ENCODE measurements at places on chromosomes 5 and 9.

DNA sequence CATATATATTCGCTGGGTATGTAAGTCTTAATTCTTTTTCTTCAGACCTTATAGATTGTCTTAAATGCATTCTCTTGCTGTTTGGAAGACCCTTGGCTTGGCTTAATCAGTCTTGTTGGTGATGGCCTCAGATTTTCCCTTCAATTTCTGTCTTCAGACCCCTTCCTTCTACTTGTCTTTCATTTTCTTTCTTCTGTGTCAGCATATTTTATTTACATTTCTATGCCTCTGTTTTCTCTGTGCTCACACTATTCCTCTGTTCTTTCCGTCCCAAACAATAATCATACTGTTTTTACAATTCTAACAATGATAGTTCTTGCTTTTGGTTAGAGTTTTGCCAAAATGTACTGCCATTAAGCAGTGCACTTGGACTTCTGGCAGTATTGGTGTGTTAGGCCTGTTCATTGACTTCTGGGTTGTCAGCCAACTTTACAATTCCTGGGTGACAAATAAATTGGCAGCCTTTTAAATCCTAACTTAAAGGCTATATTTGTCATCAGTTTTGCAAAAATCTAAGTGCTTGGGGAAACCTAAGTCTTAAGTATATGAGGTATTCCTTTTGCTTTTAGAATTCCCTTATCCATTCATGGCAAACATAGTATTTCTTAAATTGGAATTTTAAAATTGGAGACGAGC, 8.0 kb downstream of the SRFBP1 start:
- no peak for DNase-seq

DNA sequence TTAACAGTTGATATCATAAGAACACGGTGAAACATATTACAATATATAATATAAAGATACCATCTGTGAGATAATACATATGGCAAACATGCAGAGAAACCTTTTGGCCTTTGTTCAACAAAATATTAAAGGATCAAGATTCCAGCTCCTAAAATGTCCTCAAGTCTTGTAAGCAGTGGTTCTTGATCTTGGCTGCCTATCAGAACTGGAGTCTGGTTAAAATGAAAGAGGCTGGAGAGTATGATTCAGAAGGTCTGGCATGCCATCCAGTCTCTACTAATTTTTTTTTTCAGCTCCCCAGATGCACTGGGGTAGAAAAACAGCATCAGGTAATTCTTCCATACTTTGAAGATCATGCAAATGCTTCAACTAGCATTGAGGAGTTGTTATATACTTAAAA, 83.2 kb downstream of the TNC start:
- DNase-seq, result no peak

DNA sequence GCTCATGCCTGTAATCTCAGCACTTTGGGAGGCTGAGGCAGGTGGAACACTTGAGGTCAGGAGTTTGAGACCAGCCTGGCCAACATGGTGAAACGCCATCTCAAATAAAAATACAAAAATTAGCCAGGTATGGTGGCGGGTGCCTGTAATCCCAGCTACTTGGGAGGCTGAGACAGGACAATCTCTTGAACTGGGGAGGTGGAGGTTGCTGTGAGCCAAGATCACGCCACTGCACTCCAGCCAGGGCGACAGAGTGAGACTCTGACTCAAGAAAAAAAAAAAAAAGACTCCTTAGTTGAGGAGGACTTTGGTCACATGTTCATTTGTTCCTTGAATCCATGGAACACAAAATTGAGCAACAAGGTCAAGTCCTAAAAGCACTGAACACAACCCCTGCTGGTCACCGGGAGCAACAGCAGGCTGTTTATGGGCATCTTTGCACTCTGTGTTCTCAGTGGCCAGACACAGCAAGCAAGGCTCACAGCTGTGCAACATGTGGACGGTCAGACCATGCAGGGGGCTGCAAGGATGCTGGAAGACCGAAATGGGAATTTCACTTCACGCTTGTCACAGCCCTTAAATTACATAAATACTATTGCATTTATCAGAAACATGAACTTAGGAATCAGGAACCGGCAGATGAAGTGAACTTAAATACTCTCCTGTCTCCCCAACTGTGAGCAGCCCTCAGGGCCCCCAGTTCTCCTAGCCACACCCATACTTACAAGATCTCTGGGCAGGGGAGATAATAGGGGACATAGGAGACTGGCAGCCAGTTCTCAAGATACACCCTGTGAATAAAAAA, 2.8 kb downstream of the GBGT1 start:
- peak; percentile 26 for DNase-seq

- DNase-seq, result no peak
Observed at GRCh38 chr5:79261897-79262296, 26.0 kb downstream of the JMY start.

DNA sequence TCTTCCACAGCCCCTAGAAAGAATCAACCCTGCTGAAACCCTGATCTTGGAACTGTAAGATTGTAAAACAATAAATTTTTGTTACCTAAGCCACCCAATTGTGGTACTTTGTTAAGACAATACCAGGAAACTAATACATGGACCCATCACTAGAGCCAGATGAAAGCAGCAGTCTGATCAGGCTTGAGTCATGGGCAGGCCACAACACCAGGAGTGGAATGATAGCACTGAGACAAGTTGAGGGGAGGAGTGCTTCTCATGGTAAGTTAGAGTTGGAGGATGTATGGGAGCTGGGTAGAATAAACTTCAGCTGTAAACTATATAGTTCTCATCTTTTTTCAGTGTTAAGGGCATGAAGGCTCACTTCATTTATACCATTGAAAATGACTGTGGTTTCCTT, 164.4 kb upstream of the OR13F1 start:
- no peak for DNase-seq

GRCh38 chr9:75891771-75892215, 1.3 kb downstream of the PCSK5 start:
- DNase-seq, result no peak

DNA sequence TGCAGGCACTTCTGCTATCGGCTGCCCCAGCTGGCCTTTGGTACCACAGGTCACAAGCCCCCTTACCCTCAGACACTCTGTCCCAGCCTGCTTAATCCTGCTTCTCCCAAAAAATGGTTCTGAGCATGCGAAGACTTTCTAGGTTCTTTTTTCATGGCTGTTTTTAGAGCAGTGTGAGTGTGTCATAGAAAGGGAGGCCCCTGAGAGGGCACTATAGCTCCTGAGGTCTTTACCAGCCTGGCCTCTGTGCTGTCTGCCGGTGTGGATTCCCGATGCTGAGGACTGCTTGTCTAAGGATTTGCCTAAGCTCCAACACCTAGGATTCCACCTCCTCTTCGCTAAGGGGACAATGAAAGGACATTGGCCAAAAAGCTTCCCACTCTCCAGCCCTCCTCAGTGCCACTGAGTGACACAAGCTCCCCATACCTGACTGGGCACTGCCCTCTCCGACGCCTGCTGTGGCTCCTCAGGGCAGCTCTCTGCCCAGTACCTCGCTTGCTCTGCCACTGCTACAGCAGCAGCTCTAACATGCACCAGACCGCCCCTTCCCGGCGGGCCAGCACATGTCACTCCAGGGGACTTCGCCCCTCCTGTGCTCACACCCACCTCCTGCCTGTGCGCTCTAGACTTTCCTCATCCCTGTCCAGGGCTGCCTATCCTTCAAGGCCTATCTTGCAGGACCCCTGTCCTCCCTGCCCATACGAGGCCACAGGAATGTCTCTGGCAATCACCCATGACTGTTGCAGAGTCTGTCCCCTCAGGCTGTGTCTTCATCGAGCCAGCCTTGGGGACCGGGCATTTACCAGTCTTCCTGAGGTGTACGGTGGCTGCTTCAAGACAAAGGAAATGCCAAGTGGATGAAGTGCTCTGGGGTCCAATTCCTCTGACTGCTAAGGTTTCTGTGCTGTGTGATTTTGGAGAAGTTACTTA, 21.0 kb downstream of the MACROH2A1 start:
- no peak for DNase-seq

DNA sequence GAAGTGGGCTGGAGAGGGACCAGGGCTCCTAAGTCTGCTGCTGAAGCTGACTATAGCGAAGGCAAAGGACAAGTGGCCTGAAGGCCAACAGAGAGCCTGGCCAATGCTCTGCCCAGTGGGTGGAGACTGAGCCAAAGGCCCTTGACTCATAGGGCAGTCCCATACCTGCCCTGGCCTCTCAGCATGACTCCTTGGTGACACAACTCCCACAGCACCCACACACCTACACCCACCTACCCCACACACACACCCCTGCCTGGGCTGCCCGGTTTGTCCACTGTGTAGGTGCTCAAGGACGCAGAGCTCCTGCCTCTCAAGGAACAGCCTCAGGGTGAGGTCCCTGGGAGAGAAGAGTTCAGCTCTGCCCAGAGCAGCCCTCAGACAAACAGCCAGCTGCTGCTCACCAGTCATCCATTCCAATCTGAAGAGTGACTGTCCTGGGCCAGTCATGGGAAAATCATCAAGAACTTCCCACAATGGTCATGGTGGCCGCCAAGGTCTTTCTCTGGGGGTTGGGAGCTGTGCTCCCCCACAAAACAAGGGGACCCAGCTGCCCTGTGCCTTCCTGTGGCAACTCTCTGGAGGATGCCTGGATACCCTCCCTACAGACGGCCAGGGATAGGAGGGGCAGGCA, 5.0 kb downstream of the TNIP1 start:
- DNase-seq, result no peak

DNA sequence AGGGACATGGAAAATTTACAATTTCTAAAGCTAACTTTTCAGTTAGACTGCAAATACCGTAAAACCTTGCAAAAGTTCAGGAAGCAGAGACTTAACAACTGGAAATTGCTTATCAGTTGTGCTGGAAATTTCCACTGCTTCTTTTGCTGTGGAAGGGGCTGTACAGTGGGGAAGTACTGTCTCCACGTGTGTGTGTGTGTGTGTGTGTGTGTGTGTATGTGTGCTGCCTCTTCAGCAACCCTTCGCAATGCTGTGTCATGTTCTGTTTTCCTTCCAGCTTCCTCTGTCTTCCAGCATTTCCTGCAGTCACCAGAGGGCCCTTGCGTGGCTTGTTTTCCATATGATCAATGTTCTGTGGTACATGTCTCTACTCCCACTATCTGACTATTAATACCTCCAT, 87.5 kb upstream of the RANBP3L start:
- DNase-seq, result peak; percentile 76
